ENCODE measurements at places on chromosomes 3 and 15. TPM values are rescaled to one million over a fixed set of nuclear protein-coding genes. Genes with fewer than 3 reads are reported as not detected.

TERC gene
- 15.6 TPM for total RNA-seq

TMEM45A gene
- total RNA-seq, result 0.23 TPM

ONECUT1 gene
- total RNA-seq, result not detected

TMEM212 gene
- not detected for total RNA-seq

STXBP5L gene
- total RNA-seq, result not detected

ALDH1A3 gene
- total RNA-seq, result not detected

STRA6 gene
- total RNA-seq, result not detected

CLDN18 gene
- not detected for total RNA-seq

GCHFR gene
- 24.1 TPM for total RNA-seq

TMEM207 gene
- total RNA-seq, result not detected

MME gene
- not detected for total RNA-seq

PAQR5 gene
- total RNA-seq, result not detected

CLRN1 gene
- not detected for total RNA-seq

CFAP100 gene
- not detected for total RNA-seq

CDHR4 gene
- 0.17 TPM for total RNA-seq

AGTR1 gene
- not detected for total RNA-seq

LDHAL6B gene
- not detected for total RNA-seq

ITPKA gene
- total RNA-seq, result 0.36 TPM

RTP3 gene
- not detected for total RNA-seq

HTR3E gene
- total RNA-seq, result not detected

EFL1 gene
- 19.9 TPM for total RNA-seq

OCA2 gene
- total RNA-seq, result not detected

FAM174B gene
- 6.6 TPM for total RNA-seq

DPPA2 gene
- total RNA-seq, result not detected

TRIM59 gene
- total RNA-seq, result 28.3 TPM

ZPLD1 gene
- total RNA-seq, result not detected

PIERCE2 gene
- total RNA-seq, result not detected

ADGRG7 gene
- not detected for total RNA-seq

MEX3B gene
- total RNA-seq, result 1.6 TPM

ZBTB38 gene
- 86.6 TPM for total RNA-seq

ELL3 gene
- total RNA-seq, result 1.8 TPM

ACSBG1 gene
- not detected for total RNA-seq

HRG gene
- not detected for total RNA-seq

CYP1A2 gene
- not detected for total RNA-seq

TRIM42 gene
- total RNA-seq, result not detected

WDR49 gene
- total RNA-seq, result 0.53 TPM

SHC4 gene
- total RNA-seq, result 0.28 TPM

PLIN1 gene
- 0.44 TPM for total RNA-seq

CLK3 gene
- 167 TPM for total RNA-seq

BSN gene
- 0.15 TPM for total RNA-seq

GOLGA8G gene
- total RNA-seq, result not detected

RBPMS2 gene
- total RNA-seq, result not detected

CKMT1A gene
- total RNA-seq, result not detected

TJP1 gene
- total RNA-seq, result not detected

All from CD4-positive, alpha-beta memory T cell (primary cell).